ENCODE measurements at places on chromosomes 5 and 9. TPM values are rescaled to one million over a fixed set of nuclear protein-coding genes. Genes with fewer than 3 reads are reported as not detected.

SREK1IP1 gene
- 7.9 TPM for total RNA-seq

ANKRD34B gene
- total RNA-seq, result 1.5 TPM

PCDH12 gene
- total RNA-seq, result not detected

N4BP3 gene
- 6.0 TPM for total RNA-seq

DNA sequence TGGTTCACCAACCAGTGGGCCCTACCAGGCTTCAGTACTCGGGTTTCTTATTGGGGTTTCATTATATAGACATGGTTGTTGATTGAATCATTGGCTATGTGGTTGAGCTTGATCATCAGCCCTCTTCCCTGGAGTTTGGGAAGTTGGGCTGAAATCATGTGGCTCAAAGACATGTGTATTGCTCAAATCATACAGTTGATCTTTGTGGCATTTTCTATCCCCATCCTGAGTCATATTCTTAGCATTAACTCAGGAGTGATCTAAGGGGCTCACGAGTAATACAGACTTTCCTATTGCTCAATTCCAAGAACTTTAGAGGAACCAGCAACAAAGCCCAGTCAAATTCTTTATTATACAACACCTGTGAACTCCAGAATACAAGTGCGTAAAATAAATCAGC, 66.2 kb downstream of the SMC5 start:
- no peak for DNase-seq

- DNase-seq, result no peak
Measured at GRCh38 chr5:122907276-122907675, 61.9 kb downstream of the SNX24 start.

DNA sequence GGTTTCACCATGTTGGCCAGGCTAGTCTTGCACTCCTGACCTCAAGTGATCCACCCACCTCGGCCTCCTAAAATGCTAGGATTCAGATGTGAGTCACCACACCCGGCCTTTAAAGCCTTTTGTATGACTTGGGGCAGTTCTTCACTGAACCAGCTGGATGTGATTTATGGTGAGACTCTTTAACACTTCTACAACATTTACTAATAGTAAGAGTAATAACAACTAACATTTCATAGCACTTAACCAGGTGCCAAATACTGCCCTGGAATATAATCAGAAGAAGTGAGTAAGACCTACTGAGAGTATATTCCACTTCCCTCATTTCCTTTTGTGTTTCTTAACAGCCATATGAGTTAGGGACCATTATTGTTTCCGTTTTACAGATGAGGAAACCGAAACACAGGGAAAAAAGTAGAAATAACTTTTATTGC, 10.0 kb downstream of the ZSWIM6 start:
- DNase-seq, result no peak

DNA sequence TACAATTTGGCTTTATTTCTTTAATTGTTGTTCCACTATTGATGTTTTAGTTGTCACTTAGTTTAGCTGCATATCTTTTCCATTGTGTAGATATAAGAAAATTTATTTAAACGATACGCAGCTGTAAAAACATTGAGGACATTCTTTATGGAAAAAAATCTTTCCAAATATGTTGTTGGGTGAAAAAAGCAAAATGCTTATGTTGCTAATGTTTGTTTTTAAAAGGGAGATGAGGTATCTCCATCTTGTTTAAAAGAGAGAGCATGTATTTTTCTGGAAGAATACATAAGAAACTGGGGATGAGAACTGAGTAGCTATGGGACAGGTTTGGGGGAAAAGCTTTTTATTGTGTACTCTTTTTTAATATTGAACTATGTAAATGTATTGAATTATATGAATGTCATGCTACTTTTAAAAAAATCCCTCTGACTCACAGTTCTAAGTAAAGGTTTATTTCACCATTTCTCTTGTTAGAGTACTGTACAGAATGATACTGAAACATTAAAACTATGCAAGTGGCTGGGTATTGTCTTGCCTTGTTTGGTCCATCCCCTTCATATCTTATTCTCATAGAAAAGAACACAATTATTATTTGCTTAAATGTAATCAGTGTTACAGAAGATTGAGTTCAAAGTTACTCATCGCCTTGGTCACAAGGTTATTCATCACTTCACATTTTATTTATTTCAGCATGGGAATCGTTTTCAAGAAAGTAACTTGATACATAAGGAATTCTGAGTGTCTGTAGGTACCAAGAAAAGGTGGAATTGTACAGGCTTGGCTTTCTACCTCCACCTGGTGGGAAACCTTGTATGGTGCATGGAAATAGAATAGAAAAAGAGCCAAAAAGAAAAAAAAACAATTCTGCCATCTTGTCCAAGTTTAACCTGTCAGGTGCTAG, 85.8 kb downstream of the RIC1 start:
- DNase-seq, result peak; percentile 29

GRCh38 chr5:59296317-59297264, 596.9 kb downstream of the PDE4D start:
- DNase-seq, result peak; percentile 49
